ENCODE measurements at places on chromosomes 11 and 22.

DNA sequence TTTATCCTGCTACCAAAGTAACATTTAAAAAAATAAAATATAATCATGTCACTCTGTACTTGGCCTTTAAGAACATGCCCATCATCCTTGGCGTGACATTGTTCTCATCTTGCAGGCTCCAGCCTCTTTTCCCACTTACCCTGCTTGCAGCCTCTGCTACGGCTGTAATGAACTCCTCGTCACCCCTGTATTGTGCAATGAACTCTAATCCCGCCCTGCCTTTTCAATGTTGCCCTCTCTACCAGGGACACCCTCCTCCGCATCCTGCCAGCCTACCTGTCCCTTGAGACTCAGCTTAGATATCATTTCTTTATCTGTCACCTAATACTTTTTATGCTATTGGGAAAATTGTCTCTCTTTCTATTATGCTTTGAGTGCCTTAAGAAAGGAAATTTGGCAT, 12.6 kb upstream of the MMP20 start:
- DNase-seq: no peak

DNA sequence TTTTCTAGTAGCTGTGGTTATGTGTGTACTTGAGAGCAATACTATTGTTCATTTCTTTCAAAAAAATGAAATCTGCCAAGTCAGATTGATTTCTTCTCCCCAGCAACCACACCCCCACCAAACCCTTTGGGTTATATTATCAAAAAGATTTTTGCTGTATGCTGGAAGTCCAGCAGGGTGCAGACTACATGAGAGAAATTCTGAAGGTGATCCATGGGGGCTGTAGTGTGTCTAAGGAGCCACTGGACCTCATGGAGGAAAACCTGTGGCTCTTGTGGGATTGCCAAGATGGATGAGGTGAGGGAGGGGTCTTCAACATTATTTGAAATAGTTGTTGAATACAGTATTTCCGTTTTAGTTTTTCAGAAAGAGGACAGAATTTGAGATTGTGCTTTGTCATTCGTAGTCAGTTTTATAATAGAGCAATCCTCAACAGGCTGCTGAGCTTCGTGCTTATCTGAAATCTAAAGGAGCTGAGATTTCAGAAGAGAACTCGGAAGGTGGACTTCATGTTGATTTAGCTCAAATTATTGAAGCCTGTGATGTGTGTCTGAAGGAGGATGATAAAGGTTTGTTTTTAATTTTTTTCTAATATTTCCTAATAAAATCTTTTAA, 3.1 kb downstream of the EIF3M start:
- DNase-seq: peak; percentile 30

GRCh38 chr22:37623075-37624016, 14.7 kb downstream of the GGA1 start:
- DNase-seq: peak; percentile 28

DNA sequence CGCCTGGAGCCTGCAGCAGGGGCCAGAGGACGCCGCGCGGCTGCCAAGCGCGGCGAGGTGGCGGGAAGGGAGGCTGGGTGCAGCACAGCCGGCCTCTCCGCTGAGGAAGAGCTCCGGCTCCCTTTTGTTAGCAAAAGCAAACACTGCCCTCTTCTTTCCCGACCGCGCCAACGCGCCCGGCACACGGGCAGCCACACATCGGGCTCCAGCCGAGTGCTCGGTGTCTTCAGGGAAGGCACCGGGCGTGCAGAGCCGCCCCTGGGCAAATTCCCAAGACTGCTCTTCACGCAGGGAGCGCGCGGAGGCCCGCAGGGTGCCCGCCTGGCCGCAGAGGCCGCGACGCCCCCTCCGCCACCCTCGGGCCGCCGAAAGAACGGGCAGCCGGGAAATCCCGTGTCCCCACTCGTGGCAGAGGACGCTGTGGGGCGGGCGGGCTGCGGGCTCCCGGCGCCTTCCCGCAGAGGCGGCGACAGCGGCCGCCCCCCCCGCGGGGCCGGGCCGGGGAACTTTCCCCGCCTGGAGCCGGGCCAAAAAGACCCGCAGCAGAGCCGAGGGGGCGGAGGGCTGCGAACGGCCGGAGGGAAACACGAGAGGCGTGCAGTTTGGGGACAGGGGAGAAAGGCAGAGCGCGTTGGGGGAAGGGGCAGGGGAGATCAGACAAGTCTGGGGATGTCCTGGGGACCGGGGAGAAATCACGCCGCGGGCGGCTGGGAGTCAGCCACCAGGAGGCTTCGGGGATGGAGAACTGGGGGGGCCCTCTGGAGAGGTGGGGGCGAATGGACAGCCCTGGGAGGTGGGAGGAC, 931 bp downstream of the CADM1 start:
- no peak for DNase-seq

- DNase-seq: no peak
Measured at GRCh38 chr11:4887591-4887990, 5.9 kb downstream of the OR51T1 start.

DNA sequence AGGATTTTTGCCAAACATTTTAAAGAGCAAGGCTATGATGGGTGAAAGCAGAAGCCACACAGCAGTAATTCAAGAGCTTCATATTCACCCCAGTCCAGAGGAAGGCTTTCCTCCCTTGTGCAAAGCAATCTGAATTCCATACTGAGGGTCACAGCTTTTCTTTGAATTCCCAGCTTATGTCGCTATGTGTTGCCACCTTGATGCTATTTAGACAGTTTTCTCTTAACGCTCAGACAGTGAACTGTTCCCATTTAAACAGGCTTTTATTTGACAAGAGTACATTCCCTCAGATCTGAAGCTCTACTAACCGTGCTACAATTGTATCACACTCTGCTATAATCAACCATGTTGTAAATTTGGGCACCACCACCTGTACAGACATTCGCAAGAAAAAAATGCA, 279.7 kb downstream of the CADM1 start:
- no peak for DNase-seq

- no peak for DNase-seq
Measured at GRCh38 chr11:98036810-98037209, 983.9 kb upstream of the CNTN5 start.

DNA sequence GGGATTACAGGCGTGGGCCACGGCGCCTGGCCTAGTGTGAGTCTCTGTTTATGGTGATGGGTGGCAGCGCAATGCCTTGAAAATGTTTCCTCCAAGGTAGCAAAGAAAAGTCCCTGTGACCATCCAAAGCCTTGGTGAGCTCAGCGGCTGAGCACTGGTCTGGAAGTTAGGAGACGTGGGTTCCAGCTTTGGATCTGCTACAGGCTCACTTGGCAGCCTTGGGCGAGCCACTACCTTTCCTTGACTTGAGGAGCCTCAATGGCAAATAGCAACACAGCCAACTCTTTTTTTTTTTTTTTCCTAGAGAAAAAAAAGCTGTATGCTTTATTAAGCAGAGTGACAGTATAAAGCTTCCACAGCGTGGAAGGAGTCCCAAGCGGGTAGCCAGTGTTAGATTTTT, 61.3 kb upstream of the RASD2 start:
- no peak for DNase-seq

DNA sequence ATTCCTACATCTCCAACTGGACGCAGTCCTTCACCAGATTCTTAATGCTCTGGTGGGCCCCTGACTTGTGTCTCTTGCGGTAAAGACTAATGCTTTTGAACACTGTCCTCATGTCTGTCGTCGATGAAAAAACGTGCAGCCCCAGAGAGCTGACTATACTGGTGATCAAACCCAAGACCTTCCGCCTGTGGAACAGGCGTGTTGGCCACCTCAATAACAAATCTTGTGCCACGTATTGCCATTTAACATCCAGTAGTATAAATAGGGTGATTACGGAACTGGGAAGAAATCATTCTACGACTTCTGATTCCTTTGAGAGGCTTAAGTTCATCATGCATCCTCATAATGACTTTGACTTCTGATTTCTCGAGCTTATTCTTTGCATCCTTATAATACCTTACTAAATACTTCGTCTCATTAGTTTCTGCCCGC, 45.6 kb downstream of the OR4D9 start:
- no peak for DNase-seq

- DNase-seq: no peak
Measured at GRCh38 chr11:7563281-7563680, 49.5 kb downstream of the PPFIBP2 start.

DNA sequence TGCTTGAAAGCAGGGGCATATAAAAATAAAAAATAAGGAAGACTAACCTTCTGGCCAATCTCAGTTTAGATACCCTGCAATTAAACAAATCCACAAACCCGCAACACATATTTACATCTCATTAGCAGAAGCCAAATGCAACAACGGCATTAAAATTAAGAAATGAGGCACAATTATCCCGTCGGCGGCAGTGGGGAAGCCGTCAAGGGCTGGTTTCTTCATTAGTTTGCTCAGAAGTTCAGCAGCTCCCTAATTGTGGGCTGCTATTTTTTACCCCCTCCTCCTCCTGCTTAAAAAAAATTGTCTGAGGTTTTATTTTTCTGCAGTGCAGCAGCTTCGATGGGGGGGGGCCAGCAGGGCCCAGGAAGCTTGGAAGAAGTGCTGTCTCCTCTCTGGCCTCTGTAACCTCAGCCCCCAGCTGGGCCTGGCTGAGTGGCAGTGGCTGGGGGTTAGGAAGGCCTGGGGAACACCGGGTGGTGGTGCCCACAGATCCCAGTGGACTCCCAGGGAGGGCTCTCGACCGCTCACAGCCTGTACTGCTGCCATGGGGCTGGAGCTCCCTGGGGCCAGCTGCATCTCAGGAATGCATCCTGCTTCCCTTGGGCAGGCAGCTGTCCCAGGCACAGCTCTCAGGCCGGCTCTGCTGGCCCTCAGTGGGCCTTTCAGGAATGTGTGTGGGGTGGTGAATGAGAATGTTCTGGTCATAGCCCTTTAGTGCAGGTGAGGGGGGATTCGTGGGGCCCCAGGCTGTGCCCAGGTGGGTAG, 148.7 kb upstream of the B3GAT1 start:
- DNase-seq: no peak

DNA sequence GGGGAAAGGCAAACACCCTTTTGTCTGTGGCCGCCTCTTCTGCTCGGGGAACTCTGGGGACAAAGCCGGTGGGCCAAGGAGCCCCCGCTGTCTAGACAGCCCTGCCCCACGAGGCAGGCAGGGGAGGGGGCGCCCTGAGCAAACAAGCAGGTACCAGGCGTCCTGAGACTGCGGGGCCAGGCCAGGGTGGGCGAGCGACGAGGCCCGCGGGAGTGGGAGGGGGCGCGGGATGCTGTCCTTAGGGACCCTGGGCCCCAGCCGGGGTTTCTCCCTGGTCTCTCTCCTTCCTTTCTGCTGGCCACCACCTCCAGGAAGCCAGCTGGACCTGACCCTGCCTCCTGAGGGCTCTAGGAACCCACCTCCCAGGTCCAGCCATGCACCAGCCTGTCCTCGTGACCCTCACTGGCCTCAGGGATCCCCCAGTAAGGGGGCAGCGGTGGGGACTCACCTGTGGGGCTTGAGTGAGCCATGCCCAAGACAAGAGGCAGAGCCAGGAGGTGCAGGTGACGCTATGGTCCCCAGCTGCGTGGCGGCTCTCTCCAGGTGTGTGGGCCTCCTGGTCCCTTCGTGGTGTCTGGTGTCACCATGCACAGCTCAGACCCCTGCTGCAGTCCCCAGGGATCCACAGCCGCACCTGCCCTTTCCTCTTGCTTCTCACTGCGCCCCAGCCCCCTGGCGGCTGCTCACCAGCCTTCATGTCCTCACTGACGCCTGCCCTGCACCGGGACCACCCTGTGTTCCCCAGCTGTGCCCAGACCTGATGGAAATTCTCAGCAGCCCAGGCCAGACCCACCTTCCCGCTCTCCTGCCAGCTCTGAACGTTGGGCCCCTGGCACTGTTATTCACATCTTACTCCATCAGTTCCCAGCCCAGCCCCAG, 26.5 kb upstream of the MUC5AC start:
- no peak for DNase-seq

- no peak for DNase-seq
Measured at GRCh38 chr22:25764270-25765015, 22.5 kb downstream of the MYO18B start.

DNA sequence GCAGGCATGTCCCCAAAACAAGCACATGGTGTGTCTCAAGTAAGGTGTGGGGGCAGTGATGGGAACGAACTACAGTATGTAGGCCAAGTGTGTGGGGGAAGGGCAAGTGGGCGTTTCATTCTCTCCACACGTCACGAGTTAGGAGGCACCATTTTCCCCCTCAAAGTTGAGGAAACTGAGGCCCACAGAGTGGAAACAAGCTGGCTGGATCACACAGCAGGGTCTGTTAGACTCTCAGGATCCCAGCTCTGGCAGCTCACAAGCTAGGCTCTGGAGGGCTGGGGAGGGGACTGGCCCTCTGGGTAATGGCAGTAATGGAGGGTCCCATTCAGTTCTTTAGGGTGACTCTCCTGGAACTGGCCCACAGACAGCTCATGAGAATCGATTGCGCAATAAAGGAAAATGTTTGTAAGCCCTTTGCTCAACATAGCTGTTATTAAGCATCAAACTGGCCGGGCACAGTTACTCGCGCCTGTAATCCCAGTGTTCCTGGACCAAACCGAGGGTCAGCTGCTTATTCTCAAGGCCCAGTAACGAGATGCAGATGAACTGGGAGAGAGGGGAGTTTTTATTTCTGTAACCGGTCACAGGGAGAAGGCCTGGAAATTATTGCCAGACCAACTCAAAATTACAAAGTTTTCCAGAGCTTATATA, 24.1 kb upstream of the TUB start:
- DNase-seq: peak; percentile 31

DNA sequence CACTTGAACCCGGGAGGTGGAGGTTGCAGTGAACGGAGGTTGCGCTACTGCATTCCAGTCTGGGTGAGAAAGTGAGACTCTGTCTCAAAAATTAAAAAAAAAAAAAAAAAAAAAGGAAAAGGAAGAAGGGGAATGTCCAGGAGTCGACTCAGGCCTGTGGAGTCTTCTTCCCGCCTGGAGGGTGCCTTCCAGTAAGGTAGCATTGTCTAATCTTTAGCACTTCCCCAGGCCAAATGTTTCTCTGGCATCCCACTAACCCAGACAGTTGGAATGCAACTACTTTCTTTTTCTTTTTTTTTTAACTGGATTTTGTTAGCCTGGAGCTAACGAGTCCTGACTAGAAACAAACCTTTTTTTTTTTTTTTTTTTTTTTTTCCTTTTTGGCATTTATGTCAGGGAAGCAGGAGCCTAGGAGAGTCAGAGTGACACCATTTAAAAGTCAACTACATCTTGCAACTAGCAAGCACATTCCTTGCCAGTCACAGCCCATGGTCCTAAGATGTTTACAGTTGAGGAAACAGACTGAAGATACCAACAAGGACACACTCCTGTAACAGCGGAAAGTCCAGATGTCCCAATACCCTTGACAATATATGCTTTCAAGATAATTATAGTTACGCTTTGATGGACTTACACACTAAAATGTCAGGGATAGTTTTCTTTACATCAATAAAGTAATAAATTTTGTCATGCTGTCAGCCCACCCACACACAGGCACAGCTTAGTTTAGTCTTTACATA, 10.6 kb downstream of the PLET1 start:
- no peak for DNase-seq

DNA sequence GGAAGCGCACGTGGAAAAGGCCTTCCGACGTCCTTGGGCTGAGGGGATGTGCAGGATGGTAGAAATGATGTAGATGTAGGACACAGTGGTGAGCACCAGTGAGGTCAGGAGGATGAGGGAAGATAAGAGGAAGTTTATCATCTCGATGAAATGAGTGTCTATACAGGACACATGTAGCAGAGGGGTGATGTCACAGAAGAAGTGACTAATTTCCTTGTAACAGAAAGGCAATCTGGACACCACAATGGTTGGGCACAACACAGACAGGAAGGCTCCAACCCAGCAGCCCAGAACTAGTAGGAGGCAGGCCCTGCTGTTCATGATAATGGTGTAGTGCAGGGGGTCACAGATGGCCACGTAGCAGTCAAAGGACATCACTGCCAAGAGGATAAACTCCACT, 35.0 kb upstream of the OR6M1 start:
- no peak for DNase-seq

Data from HFFc6 (cell line).